ENCODE measurements at places on chromosomes 13 and 19.

DNA sequence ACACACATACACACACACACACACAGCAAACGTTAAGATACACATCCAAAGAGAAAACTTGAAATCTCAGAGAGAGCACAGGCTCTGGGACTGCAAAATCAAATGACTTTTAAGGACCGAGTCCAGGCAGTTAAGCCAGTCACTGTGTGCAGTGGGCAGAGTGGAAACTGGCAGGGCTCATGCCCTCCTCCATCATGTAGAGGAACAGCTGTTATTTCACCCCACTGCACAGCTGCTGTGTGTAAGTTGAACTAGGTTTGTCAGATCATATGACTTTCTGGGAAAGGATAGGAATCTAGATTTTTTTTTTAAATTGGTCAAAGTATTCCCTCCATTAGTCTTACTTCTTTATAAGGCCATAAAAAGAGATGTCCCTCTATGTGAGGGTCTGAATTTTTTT is 1002.1 kb downstream of the UQCRFS1 start:
- DNase-seq = no peak
- H3K27me3 ChIP-seq = no peaks in the 10 kb centered on the region
- H3K27ac ChIP-seq = no peak overlapping the region
- H3K36me3 ChIP-seq = no peaks in the 10 kb centered on the region
- H3K4me3 ChIP-seq = no peak overlapping the region
- no peaks in the 10 kb centered on the region for H3K4me1 ChIP-seq

GRCh38 chr13:35833608-35834275 is 297.4 kb downstream of the DCLK1 start:
- peaks cover 5% of the 10 kb centered on the region for H3K4me1 ChIP-seq
- no peaks in the 10 kb centered on the region for H3K27me3 ChIP-seq
- H3K27ac ChIP-seq = no peak overlapping the region
- DNase-seq = no peak
- no peak overlapping the region for H3K4me3 ChIP-seq
- H3K36me3 ChIP-seq = no peaks in the 10 kb centered on the region

GRCh38 chr19:10737722-10738121 is 19.8 kb downstream of the DNM2 start:
- no peak overlapping the region for H3K4me3 ChIP-seq
- no peaks in the 10 kb centered on the region for H3K27me3 ChIP-seq
- no peaks in the 10 kb centered on the region for H3K4me1 ChIP-seq
- peaks cover 12% of the 10 kb centered on the region for H3K36me3 ChIP-seq
- no peak overlapping the region for H3K27ac ChIP-seq
- no peak for DNase-seq

DNA sequence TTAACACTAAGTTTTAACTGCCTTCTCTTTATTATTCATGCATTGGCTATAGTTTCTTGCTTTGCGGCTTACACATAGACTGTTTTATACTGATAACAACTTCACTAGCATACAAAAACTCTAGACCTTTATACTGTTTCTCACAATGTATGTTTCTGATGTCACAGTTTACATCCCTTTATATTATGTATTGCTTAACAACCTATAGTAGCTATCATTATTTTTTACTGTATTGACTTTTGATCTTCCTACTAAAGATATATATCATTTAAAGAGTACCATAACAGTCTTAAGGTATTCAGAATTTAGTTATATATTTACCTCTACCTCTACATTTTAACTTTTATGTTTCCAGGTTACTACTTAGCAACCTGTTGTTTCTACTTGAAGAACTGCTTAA is 543.3 kb upstream of the ARGLU1 start:
- no peak overlapping the region for H3K27ac ChIP-seq
- H3K4me1 ChIP-seq = no peaks in the 10 kb centered on the region

DNA sequence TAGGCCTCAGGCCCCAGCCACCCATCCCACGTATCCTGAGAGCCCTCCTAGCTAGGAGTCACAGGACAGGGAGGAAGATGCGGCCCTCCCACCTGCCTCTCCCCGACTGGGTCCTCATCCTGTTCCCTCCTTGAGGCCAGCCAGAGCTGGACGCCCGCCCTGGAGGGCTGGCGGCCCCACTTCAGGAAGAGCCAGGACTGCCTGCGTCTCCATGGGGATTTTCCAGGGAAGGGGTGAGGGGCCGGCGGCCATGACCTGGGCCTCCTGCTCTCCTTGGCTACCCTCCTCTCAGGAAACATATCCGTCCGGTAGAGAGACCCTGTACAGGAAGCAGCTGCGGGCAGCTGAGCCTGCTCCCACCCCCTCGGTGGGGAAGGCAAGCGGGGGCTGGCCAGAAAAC is 11.3 kb upstream of the PRKD2 start:
- H3K36me3 ChIP-seq = peaks cover 88% of the 10 kb centered on the region
- H3K4me1 ChIP-seq = peaks cover 9% of the 10 kb centered on the region
- DNase-seq = no peak
- H3K27me3 ChIP-seq = no peaks in the 10 kb centered on the region
- no peak overlapping the region for H3K27ac ChIP-seq

DNA sequence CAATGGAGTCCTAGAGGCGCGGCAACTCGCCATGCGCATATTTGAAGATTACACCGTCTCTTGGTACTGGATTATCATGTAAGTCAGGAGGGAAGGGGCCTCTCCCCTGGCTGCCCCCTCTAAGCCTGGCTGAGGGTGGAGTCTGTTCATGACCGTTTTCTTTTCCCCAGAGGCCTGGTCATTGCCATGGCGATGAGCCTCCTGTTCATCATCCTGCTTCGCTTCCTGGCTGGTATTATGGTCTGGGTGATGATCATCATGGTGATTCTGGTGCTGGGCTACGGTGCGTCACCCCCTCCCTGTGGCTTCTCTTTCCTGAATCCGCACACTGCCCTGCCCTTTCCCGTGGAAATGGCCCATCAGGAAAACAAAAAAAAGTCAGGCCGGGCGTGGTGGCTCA is 6.5 kb downstream of the SLC44A2 start:
- H3K27me3 ChIP-seq = no peaks in the 10 kb centered on the region
- no peak overlapping the region for H3K4me3 ChIP-seq
- DNase-seq = no peak
- H3K36me3 ChIP-seq = peaks cover 94% of the 10 kb centered on the region

- peaks cover 65% of the 10 kb centered on the region for H3K36me3 ChIP-seq
- no peak overlapping the region for H3K4me3 ChIP-seq
- H3K27ac ChIP-seq = no peak overlapping the region
- peaks cover 14% of the 10 kb centered on the region for H3K4me1 ChIP-seq
- no peak for DNase-seq
Observed at GRCh38 chr13:114286808-114287207, 5.4 kb downstream of the UPF3A start.

DNA sequence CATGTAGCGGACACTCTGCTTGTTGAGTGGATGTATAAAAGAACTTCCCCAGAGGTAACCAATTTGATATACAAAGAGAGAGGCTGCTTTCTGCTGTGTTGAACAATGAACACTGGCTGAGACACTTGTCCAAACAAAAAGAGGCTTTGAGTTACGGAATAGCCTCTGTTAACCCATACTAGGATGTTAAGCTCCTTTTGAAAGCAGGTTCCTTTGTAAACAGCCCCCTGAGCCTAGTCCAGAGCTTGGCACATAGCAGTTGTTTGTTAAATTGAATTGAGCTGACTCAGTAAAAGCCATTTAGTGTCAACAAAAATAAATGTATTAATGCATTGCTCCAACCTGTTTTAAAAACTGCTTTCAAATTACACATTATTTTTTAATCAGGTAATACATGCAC is 200.1 kb downstream of the MZT1 start:
- H3K4me3 ChIP-seq = no peak overlapping the region
- no peak for DNase-seq
- no peak overlapping the region for H3K27ac ChIP-seq

- no peaks in the 10 kb centered on the region for H3K27me3 ChIP-seq
- no peaks in the 10 kb centered on the region for H3K4me1 ChIP-seq
- no peak overlapping the region for H3K4me3 ChIP-seq
- H3K36me3 ChIP-seq = no peaks in the 10 kb centered on the region
- DNase-seq = no peak
Observed at GRCh38 chr19:17834350-17835181, 13.2 kb downstream of the JAK3 start.

- no peak overlapping the region for H3K4me3 ChIP-seq
- no peaks in the 10 kb centered on the region for H3K27me3 ChIP-seq
- H3K27ac ChIP-seq = no peak overlapping the region
- H3K4me1 ChIP-seq = peaks cover 16% of the 10 kb centered on the region
- H3K36me3 ChIP-seq = no peaks in the 10 kb centered on the region
- DNase-seq = no peak
Observed at GRCh38 chr13:35598233-35598632, 121.7 kb upstream of the MAB21L1 start.

GRCh38 chr13:80040981-80041317 is 300.0 kb downstream of the SPRY2 start:
- H3K27me3 ChIP-seq = no peaks in the 10 kb centered on the region
- no peak overlapping the region for H3K4me3 ChIP-seq
- H3K27ac ChIP-seq = peak overlapping the region; percentile 81

DNA sequence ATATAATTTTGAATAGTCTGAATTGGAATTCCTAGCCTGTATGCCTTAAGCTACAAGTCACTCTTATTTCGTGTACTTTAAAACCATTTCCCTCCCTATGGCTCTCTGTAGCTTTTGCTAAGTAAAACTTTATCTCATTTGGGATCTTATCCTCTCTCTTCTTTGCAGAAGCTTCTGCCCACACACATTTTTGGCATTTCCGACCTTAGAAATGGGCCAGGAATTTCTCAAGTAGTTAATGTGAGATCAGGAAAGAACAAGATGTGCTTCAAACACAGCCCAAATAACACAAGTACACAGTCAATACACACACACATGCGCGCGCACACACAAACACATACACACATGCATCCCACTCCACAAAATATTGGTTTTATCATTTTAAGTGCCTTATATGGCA is 931.0 kb upstream of the MIR17HG start:
- H3K4me3 ChIP-seq = no peak overlapping the region
- peaks cover 24% of the 10 kb centered on the region for H3K4me1 ChIP-seq
- no peak for DNase-seq
- H3K27me3 ChIP-seq = no peaks in the 10 kb centered on the region

DNA sequence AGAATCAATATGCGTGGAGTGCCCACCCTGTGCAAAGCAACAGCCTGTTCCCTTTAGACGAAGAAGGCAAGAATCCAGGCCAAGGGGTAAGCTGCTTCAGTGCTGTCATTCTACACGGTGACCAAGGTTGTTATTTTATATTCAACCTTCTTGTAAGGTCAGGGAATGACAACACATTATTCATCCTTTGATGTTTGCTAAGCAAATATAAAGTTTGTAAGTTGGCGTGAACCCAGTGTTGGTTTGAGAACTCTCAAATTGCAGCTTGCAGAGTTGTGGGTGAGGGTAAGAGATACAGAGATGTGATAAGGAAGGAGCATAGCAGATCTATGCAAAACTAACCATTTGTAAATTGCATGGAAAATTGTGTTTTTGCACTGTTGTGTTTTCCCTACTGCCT is 436.7 kb downstream of the FGF9 start:
- H3K27ac ChIP-seq = no peak overlapping the region
- H3K4me1 ChIP-seq = no peaks in the 10 kb centered on the region
- no peak overlapping the region for H3K4me3 ChIP-seq
- H3K36me3 ChIP-seq = no peaks in the 10 kb centered on the region
- H3K27me3 ChIP-seq = peaks cover 5% of the 10 kb centered on the region
- DNase-seq = no peak

- no peaks in the 10 kb centered on the region for H3K4me1 ChIP-seq
- H3K27ac ChIP-seq = no peak overlapping the region
- DNase-seq = no peak
- no peaks in the 10 kb centered on the region for H3K27me3 ChIP-seq
- H3K36me3 ChIP-seq = peaks cover 16% of the 10 kb centered on the region
- H3K4me3 ChIP-seq = no peak overlapping the region
Observed at GRCh38 chr19:2775556-2776430, 7.3 kb downstream of the SGTA start.

- H3K27ac ChIP-seq = no peak overlapping the region
- H3K4me3 ChIP-seq = no peak overlapping the region
- no peak for DNase-seq
- no peaks in the 10 kb centered on the region for H3K27me3 ChIP-seq
- H3K4me1 ChIP-seq = no peaks in the 10 kb centered on the region
Observed at GRCh38 chr13:107585469-107586180, 629.7 kb downstream of the LIG4 start.

DNA sequence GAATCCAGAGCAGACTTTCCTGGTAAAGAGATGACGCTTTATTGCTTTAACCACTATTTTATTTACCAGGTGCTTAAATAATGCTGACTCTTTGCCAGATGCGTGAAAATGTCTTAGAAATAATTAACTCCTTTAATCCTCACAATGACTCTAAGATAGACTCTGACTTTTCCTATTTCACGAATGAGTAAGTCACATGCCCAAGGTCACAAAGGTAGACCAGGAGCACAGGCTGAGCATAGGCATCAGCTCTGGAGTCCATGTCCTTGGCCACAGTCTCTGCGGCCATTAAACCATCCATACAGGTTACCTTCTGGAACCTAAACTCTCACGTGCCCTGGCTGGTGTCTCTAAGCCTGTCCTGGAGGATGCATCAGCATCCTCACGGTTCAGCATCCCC is 87.3 kb downstream of the ERCC5 start:
- H3K27ac ChIP-seq = no peak overlapping the region
- no peaks in the 10 kb centered on the region for H3K4me1 ChIP-seq
- H3K36me3 ChIP-seq = no peaks in the 10 kb centered on the region
- no peak for DNase-seq
- no peak overlapping the region for H3K4me3 ChIP-seq
- H3K27me3 ChIP-seq = no peaks in the 10 kb centered on the region

- no peaks in the 10 kb centered on the region for H3K4me1 ChIP-seq
- no peaks in the 10 kb centered on the region for H3K27me3 ChIP-seq
Observed at GRCh38 chr13:60922576-60923231, 492.9 kb downstream of the PCDH20 start.

- H3K36me3 ChIP-seq = no peaks in the 10 kb centered on the region
- no peak overlapping the region for H3K27ac ChIP-seq
- no peak overlapping the region for H3K4me3 ChIP-seq
- H3K4me1 ChIP-seq = no peaks in the 10 kb centered on the region
Observed at GRCh38 chr19:35811317-35812219, 1.1 kb downstream of the PRODH2 start.

DNA sequence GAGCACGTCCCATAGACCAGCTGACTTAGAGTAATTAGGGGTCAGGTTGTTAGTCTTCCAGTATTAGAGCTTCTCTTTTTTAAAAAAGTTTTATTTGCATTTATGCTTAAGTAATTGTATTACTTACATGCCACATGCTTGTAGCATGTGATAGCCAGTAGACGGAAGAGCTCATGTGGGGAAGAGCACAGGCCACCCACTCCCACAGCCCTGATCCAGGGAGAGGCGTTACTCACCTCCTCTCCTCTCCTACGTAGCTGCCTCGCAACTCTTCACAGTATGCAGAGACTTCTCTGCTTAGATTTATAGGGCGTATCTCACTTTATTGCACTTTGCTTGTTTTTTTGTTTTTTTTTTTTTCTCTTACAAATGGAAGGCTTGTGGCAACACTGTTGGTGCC is 95.3 kb upstream of the TEX29 start:
- no peaks in the 10 kb centered on the region for H3K4me1 ChIP-seq
- H3K4me3 ChIP-seq = no peak overlapping the region
- H3K27ac ChIP-seq = no peak overlapping the region
- H3K27me3 ChIP-seq = no peaks in the 10 kb centered on the region
- DNase-seq = no peak
- H3K36me3 ChIP-seq = peaks cover 4% of the 10 kb centered on the region
